CD14-positive monocyte (primary cell): ENCODE measurements at places on chromosomes 1 and 21.
A peak's percentile ranks its signal among the peaks of the same experiment; 100 is the strongest.

GRCh38 chr1:157235307-157235706 lies 97.1 kb upstream of the ETV3 start:
- no peaks in the 10 kb centered on the region for H3K36me3 ChIP-seq
- H3K4me1 ChIP-seq, result no peaks in the 10 kb centered on the region
- no peak for DNase-seq
- H3K27ac ChIP-seq, result no peak overlapping the region
- peaks cover 6% of the 10 kb centered on the region for H3K27me3 ChIP-seq
- no peak overlapping the region for H3K4me3 ChIP-seq

DNA sequence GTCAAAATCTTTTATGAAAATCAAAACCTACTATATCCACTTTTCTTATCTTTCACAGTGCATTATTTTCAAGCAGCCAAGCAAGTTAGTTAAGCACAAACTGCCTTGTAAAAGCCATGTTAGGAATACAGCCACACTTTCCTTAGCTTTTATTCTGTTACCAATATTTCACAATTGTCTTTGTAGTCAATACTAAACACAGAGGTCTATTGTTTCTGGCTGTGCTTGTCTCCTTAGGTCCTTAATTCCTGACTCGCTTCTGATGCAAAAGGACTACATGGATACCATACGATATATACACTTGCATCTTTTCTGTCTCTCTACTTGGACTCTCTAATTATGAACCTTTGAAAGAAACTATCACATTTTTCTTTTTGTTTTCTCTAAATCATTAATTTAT lies 331.8 kb downstream of the NEGR1 start:
- H3K27ac ChIP-seq, result no peak overlapping the region
- no peaks in the 10 kb centered on the region for H3K4me1 ChIP-seq

DNA sequence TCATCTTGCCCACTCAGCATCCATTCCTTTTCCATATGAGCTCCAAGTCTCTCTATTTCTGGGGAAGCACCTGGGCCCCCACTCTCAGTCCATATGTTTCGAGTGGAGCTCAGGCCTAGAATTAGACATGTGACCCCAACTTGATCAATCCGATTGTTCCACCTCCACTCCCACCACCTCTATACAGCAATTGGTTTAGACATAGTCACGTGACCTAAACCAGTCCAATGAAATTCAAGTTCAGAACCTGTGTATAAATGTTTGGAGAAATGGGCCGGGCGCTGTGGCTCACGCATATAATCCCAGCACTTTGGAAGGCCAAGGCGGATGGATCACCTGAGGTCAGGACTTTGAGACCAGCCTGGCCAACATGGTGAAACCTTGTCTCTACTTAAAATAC lies 29.6 kb upstream of the CLIC4 start:
- no peak overlapping the region for H3K27ac ChIP-seq
- H3K4me3 ChIP-seq, result no peak overlapping the region
- H3K27me3 ChIP-seq, result no peaks in the 10 kb centered on the region
- no peak for DNase-seq
- H3K4me1 ChIP-seq, result peaks cover 28% of the 10 kb centered on the region

GRCh38 chr1:83810144-83810543 lies 188.8 kb downstream of the TTLL7 start:
- H3K27ac ChIP-seq, result no peak overlapping the region
- H3K36me3 ChIP-seq, result no peaks in the 10 kb centered on the region
- no peaks in the 10 kb centered on the region for H3K4me1 ChIP-seq
- no peaks in the 10 kb centered on the region for H3K27me3 ChIP-seq
- DNase-seq, result no peak

DNA sequence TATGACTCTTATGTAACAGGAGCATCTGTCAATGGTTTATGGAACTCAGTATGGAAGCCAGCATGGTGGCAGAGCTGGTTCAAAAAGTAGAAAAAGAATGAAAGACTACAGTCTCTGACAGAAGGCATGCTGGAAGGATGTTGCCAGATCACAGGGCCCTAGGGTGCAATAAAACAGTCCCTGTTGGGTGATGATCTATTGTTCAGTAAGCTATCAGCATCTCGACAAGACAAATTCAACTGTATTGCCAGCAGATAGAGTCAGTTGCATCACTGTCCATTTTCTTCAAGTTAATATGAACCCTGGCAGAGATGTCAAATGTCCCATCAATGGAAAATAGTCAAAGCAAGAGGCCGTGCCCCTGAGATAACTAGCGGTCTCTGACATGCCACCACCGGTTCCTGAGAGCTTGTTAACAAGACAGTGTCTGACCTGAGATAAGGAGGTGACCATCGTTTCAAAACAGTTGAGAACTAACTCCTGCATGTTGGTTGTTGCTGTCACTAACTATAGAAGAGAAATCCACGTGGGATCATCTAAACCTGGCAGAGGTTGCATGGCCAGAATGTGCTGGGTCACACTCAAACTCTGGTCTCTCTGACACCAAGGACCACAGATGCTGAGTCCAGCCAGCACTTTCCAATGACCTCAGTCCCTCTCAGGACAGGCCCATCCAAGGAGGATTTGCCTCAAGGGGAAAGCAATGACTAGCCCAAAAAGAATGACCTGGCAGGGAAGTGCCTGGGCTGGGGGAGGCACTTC lies 125.9 kb downstream of the RIPK4 start:
- no peaks in the 10 kb centered on the region for H3K4me1 ChIP-seq
- peaks cover 9% of the 10 kb centered on the region for H3K27me3 ChIP-seq
- no peak overlapping the region for H3K4me3 ChIP-seq
- no peaks in the 10 kb centered on the region for H3K36me3 ChIP-seq

- no peaks in the 10 kb centered on the region for H3K27me3 ChIP-seq
- no peaks in the 10 kb centered on the region for H3K36me3 ChIP-seq
- no peak overlapping the region for H3K4me3 ChIP-seq
- peak overlapping the region; percentile 93 for H3K27ac ChIP-seq
- DNase-seq, result peak; percentile 91
- H3K4me1 ChIP-seq, result peaks cover 35% of the 10 kb centered on the region
Observed at GRCh38 chr1:230509281-230509977, 83.3 kb upstream of the PGBD5 start.

DNA sequence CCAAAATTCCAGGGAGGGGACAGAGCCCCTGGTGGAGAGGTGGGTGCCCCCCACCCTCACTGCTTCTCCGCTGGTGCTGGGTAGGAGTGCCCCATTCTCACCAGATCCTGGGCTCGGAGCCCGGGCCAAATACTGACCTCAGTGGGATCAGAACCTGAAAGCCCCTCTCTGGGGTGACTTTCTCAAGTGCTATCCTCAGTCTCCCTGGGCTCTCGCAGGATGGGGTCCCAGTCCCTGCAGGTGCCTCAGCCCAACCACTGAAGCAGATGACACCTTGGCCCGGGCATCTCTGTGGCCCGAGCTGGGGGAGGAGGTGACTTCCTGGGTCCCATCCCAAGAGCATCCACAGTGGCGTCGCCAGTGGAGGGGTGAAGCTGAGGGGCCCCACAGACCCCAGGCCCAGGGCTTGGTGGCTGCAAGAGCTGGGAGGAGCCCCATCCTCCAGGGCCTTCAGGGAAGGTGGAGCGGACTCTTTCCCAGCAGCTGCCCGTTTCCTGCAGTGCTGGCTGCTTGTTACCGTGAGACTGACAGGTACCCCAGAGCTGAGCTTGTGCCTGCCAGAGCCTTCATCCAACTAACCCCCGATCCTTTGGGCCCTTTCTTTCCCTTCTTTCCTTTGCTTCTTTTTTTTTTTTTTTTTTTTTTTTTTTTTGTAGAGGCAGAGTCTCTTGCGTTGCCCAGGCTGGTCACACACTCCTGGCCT lies 3.9 kb upstream of the FNDC10 start:
- no peak for DNase-seq
- no peaks in the 10 kb centered on the region for H3K36me3 ChIP-seq
- H3K27ac ChIP-seq, result no peak overlapping the region

GRCh38 chr1:220330265-220330664 lies 58.0 kb upstream of the RAB3GAP2 start:
- peak; percentile 22 for DNase-seq
- no peaks in the 10 kb centered on the region for H3K36me3 ChIP-seq
- H3K4me1 ChIP-seq, result peaks cover 2% of the 10 kb centered on the region
- no peaks in the 10 kb centered on the region for H3K27me3 ChIP-seq
